ENCODE measurements at places on chromosomes 13 and 19.

DNA sequence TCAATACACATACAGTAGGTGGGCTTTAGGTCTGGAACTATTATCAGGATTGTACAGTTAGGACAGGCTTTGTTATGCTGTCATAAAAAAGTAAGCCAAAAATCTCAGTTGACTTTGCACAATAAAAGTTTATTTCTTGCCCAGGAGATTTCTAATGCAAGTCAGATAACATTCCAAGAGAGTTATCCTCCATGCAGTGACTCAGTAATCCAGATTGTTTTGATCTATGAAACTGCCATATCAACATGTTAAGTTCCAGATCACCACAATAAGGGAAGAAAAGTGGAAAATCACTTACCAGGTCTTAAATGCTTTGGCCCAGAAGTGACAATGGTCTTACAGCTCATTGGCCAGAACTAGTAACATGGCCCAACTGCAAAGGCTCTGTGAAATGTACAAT is 636.2 kb upstream of the KLF12 start:
- no peak for DNase-seq

DNA sequence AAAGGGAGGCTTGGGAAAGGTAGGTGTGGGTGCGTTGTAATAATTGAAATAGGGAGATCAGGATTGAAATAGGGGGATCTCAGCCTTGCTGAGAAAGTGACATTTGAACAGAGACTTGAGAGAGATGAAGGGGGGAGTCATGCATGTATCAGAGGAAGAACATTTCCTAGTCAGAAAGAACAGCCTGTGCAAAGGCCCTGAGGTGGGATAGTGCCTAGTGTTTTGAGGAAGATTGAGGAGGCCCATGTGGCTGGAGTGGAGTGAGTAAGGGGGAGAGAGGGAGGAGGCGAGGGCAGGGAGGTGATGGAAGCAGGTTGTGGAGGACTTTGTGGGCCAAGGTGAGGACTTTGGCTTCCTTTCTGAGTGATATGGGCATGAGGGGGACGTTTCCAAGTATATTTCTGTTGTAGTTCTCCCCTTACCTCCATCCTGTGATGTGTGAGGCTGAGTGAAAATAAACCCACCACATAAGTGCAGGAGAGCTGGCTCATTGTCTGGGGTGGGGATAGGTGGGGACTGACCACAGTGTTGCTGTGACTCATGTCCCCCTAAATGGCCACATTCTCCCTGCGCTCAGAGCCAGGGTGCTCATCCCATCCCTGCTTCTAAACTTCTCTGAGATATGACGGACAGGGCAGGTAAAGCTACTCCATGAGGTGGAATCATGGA is 17.8 kb downstream of the ACTL9 start:
- DNase-seq: no peak

DNA sequence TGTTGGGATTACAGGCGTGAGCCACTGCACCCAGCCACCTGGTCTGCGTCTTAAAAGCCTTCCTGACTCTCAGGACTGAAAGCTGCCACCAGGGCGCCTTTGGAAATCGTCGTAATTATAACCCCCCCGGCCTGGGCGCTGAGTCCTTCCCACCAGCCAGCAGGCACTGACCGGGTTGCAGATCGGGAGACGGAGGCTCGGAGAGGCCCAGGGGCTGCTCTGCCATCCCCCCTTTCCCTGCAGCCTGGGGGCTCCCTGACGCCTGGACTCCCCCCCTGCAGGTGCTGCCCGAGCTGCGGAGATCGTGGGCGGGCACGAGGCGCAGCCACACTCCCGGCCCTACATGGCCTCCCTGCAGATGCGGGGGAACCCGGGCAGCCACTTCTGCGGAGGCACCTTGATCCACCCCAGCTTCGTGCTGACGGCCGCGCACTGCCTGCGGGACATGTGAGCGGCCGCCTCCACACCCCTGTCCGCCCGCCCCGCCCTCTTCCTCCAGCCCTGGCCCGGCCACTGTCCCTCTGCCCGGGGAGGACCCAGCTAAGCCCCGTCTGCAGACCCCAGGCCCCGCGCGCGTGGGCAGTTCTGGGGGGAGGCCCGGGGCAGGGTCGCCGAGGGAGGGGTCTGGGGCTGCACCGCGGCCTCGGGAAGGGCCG is 2.5 kb downstream of the PRTN3 start:
- DNase-seq: no peak

DNA sequence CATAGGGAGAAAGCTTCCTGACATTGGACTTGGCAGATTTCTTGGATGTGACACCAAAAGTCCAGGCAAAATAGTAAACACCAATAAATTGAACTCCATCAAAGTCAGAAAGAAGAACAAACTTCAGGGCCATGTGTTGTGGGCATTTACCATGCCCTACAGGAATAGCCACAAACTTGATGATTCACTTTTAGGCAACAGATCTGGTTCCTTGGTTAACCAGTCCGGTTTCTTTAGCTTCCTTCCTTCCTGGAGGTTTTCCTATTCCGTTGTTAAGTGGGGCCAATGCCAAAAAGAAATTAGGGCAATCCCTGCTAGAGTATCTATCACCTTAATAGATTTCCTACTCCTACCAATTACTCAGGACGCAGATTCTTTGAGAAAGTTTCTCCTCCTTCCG is 25.2 kb downstream of the IGFL1 start:
- no peak for DNase-seq

DNA sequence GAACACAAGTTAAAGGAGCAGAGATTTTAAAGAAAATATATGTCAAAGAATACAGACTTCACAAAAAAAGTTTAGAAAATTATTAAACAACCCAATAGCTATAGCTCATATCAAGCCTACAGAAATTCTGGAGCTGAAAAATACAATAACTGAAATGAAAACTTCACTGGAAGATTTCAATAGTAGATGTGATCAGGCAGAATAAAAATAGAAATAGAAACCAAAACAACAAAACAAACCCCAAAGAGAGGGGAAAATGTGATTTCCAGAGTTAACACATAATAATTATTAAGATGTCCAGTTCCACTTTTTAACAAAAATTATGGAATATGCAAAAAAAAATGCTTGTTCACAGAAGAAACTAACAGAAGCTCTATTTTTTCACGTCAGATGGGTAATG is 23.6 kb downstream of the LRRC63 start:
- DNase-seq: no peak

DNA sequence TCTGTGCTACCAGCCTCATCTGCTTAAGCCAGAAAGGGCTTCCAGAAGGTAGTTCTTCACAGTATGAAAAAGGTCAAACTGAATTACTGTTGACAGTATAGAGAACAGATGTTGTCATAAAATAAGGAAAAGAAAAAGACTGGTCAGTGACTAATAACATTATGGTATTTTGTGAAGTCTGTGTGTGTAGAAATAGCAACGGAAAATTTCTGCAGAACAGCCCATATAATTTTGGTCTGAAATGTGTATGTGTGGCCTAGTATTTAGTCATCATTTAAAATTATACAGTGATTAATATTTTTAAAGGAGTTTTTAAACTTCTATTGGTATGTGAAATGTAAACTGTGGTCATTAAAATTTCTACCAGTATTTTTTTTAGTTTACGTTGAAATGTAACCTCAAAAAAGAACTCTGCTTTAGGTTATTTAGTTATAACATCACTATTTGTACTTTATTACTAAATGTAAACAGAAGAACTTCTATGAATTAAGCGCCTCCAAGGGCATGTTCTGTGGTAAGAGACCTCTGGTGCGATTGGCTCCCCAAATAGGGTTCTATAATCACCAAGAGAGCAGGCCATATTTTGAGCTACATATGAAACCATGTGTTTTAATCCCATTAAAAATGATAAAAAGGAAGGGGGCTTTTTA is 3.3 kb upstream of the GPR183 start:
- DNase-seq: no peak

GRCh38 chr19:16191216-16191908 is 6.2 kb downstream of the FAM32A start:
- no peak for DNase-seq

Measured in pancreas (tissue), 10 donors.